Activated naive CD8-positive, alpha-beta T cell treated with anti-CD3 and anti-CD28 coated beads, Interleukin-2, amount 50 U/mL, for 16 hours (primary cell): ENCODE measurements at places on chromosomes 6 and 20.

DNA sequence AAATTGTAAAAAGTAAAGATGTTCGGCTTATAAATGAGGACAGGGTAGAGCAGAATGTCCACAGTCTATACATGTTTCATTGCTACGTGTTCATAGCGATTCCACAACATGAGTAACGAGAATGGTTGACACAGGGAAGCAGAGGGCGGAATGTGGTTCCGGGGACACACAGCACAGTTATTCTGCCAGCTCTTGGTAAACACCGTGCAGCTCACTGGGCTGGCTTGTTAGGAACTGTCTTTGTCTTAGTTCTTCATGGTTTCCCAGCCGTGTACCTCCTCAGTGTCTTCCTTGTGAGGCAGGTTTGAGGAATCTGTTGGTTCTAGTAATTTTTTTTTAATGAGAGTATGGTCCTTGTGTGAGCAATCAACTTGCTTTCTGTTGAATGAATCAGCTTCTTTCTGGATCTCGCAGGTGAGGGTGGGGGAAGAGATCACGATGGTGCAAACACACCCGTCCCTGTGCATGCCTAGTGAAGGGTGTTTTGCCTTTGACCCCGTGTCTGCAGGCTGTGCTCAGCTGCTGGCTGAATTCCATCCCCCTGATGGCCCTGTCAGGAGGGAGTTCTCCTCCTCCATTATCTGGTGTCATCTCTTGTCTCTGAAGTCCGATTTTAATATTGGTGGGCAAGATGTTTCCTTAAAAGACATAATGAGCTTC, 168.2 kb downstream of the SMOC2 start:
- no peak for DNase-seq

DNA sequence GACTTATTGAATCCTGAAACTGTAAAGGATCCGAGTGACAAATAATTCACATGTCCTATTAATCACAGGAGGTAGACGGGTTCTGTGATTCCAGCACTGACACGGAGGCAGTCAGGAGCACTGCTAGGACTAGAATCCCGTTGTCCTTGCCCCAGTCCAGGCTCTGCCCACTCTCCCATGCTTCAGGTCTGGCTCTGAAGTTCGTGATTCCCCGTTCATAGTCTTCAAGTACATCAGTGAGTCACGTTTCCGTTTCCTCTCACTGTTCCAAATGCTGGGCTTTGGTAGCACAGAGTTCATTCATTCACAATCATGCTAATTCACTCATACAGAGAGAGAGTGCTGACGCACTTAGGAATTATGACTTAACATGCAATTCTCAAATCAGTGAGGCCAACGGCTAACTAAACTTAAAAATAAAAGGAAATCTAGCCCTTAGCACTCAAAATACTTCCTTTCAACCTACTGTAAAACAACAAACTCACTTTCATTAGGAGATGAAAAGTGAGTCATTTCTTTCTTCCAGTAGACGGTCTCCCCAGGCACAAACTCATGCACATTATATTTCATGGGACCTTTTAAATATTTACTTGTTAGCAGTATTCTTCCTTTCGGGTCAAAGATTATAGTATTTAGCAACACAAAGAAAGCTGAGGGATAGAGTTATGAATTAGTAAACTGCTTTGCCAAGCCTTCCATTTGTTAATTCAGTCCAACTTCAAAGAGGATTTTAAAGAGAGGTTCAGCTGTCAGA, 94.0 kb upstream of the NHSL1 start:
- no peak for DNase-seq

DNA sequence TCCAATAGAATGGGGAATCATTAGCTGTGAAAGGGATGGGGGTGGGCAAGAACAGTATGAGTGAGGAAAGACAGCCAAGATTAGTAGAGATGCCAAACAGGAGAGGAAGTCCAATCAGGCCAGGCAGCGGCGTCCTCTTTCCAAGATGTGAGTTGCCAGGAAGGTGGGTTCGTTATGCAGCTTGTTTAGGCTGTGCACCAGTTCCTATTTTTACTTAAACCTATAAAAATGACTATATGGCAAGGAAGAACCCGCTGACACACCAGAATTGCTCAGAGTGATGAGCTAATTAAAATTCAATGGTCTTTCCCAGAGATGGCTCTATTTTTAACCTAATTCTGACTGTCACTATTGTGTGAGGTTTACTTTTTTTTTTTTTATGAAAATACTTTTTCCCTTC, 88.2 kb downstream of the SLC22A23 start:
- DNase-seq: no peak

DNA sequence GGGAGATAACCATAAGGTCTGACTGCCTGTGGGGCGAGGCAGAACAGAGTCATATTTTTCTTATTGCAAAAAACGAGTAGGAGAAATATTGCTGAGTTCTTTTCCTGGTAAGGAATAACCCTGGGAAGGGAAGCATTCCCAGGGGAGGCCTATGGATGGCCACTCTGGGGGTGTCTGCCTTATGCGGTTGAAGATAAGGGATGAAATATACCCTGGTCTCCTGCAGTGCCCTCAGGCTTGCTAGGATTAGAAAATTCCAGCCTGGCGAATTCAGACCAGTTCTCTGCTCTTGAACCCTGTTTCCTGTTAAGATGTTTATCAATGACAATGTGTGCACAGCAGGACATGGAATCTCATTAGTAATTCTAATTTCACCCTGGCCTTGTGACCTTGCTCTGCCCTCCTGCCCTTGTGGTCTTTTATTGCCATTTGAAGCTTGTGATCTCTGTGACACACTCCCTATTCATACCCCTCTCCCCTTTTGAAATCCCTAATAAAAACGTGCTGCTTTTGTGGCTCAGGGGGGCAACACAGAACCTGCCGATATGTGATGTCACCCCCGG, 491.1 kb upstream of the EYS start:
- no peak for DNase-seq

DNA sequence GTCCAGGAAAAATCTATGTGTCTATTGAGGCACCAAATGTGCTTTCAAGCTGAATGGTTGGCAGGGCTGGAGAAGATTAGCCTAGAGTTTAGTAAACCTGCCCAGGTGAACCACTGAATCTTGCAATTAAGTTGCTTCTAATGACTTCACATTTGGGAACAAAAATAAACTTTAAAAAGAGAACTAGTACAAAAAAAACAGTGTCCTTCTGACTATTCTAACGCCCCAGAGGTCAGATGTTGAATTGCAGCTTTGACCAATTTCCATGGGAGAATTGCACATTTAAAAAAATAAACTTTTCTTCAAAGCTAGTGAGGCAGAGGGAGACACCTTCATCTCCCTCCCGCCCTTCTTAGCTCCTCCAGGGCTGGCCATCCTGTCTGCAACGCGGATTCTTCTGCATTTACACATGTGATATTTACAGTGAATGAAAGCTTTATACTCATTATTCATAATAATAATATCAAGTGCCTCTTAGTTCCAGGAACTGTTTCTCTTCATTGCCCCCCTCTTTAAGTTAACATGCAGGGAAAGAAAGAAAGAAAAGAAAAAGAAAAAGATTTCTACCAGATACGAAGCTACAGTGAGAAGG, 270.2 kb downstream of the SMOC2 start:
- no peak for DNase-seq

GRCh38 chr6:103113416-103113815, 1719.9 kb downstream of the GRIK2 start:
- DNase-seq: no peak

GRCh38 chr6:50717734-50718457, 4.6 kb downstream of the TFAP2D start:
- no peak for DNase-seq

DNA sequence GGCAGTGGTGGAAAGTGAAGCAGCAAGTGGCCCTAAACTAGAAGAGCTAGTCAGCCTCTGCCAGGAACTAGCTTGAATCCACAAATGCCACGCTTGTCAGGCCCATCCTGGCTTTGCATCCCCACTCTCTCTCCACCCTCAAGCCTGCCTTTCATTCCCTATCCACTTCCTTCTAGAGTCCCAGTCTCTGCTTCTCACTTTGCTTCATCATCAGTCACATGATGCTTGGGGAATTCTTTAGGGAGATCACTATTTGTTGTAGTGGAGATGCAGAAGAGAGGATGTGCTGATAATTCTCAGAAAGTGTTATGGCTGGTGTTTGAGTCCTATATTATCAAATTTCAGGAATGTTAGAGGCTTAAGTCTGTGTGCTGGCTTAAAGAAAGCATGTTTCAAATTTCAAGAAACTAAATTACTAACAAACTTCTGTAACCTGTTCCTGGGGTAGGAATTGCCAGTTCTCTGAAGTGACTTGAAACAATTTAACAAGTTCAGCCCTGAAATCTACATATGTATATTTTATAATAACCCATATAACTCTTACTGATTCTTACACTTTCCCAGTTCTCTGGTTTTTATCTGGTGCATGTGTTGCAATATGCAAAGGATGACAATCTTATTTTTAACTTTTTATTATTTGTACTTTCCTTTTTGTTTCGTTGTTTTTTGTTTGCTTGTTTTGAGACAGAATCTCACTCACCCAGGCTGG, 7.5 kb downstream of the TRIM39 start:
- no peak for DNase-seq

GRCh38 chr20:1696521-1697209, 39.1 kb upstream of the SIRPG start:
- no peak for DNase-seq

GRCh38 chr20:53344891-53345290, 248.7 kb downstream of the ZNF217 start:
- DNase-seq: no peak

GRCh38 chr6:142478117-142478516, 176.3 kb downstream of the ADGRG6 start:
- no peak for DNase-seq

DNA sequence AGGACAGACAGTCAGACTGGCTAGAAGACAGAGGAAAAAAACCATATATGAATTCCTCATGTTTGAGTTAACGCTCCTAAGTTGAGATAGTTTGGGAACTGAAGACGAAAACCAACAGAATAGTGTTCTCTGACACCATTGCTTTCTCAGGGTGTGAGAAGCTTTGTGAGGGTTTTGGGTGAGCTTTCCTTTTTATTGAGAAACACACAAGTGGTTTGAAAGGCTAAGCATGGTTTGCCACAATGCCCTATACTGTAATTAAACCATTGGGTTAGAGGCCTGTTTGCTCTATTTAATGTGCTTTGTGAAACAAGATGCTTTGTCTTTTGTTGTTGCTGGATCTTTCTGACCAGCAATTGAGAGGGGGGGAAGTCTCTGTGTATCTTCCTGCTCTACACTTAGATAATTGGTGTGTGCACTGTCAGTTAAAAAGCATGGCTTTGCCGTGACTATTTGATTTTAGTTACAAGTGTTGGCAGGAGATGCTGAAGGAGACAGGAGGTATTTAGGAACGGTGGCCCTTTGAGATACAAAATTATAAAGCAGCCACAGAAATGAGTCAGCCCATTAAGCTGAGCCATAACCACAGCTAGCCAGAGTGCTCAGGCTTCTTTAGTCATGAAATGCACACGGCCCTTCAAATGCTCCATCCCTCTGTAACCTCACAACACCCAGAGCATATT, 273.0 kb upstream of the PREP start:
- DNase-seq: no peak

DNA sequence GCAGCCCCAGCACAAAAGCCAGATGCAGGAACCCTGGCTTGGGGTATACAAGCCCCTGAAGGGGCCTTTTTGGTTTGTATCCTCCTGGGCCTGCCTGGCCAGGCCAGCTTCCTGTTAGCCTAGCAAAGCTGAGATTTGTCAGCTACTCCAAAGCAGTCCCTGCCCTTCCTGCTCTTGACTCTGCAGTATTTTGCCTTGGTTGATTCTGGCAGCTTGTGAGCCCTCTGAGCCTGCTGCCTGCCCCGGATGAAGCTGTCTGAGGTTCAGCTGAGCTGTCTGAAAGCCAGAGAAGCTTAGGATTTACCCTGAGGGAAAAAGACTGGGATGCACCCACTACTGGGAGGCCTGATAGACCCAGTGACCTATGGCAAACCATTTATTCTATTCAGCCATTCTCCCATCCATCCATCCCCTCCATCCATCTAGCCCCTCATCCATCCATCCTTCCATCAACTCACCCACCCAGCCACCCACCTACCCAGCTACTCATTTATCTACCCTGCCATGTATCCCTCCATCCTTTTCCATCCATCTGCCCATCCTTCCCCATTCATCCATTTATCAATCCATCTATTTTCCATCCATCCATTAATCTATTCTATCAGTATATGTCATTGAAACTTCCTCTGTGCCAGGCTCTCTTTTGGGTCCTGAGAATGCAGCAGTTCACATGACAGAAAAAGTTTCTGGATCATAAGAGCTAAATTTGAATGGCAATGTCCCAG, 307.5 kb downstream of the DHX35 start:
- no peak for DNase-seq

DNA sequence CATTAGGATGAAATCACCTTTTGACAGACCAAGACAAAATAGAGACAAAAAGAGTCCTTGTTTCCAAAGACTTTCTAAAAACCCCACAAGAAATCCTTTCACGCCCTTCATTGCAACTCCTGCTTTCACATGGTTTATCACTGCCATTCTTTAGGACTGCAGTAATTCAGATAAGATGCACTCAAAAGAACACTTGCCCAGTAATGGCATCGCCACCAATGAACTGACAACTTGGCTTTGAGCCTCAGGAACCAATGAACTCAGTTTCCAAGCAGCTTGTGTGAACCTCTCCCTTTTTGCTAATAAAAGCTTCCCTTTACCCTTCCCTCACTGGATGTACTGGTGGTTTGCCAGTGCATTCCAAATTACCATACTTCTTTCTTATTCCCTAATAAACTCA, 21.8 kb downstream of the OSTM1 start:
- no peak for DNase-seq

GRCh38 chr6:44512868-44513741, 125.6 kb downstream of the CDC5L start:
- DNase-seq: no peak

DNA sequence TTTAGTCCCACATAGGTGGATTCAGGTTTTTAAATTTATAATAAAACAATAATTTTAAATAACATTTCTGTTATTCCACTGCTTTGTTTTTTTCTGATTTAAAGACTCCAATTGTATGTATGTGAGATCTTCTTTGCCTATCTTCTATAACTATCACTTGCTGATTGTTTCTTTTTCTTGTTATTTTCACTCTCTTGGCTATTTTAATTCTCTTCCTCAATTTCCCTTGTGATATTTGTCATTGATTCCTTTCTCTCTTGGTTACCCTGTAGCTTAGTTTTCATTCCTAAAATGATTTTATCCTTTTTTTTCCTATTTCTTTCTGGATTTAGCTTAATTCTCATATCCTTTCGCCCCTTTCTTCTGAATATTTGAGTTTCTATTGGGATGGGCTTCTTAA, 227.3 kb upstream of the TENT5A start:
- no peak for DNase-seq

- no peak for DNase-seq
These were observed 7.9 kb downstream of the SDCBP2 start for GRCh38 chr20:1320902-1321653.

- no peak for DNase-seq
These were observed 100.1 kb upstream of the AGPAT4 start for GRCh38 chr6:161373905-161374451.
